ENCODE measurements at places on chromosomes 16 and 17.

- no peak for DNase-seq
These were observed 18.0 kb upstream of the CPSF4L start for GRCh38 chr17:73279704-73280103.

GRCh38 chr16:47949276-47949675 is 206.5 kb downstream of the ABCC12 start:
- no peak for DNase-seq

DNA sequence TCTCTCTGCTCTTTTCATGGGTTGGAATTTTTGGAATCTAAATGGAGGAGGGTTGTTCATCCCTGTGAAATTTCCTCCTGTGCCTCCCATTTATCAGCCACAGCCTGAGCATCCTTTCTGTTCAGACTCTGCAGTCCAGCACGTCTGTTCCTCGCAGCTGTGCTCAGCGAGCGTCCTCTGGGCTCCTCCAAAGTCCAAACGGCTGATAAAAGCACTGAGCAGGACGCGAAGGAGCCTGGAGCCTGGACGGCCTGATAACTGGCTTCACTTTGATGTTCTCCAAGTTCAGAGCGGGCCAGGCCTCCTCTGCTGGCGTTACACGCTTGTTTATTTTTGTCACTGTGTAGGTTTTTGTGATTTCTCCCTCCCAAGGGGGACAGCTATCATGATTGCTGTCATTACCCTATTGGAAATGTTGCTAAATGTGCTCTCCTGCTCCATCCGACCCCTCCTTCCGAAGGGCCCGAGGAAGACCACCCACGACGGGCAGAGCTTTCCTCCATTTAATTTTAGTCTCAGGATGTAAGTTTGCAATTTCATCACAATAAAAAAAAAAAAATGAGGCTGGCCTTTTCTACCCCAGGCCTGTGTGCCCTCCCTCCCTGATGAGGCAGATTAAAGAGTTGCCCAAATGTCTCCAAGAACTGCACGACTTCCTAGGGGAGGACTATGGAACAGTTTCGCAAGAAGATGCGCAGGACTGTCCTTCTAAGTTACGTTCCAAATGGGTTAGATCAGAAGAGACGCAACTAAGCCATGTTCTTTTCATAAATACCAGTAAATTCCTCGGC is 290.5 kb upstream of the FOXF1 start:
- DNase-seq: no peak

GRCh38 chr17:28552176-28552999 is at the start of gene UNC119:
Gene UNC119, minus strand, starts transcription at chr17:28552624. Its CDS starts 67 bp downstream, at chr17:28552557.
- peak; percentile 61 for DNase-seq

GRCh38 chr17:46194393-46195216 is 1.4 kb upstream of the KANSL1 start:
- DNase-seq: peak; percentile 67

- no peak for DNase-seq
These were observed 9.8 kb downstream of the EIF4A3 start for GRCh38 chr17:80137131-80137530.

DNA sequence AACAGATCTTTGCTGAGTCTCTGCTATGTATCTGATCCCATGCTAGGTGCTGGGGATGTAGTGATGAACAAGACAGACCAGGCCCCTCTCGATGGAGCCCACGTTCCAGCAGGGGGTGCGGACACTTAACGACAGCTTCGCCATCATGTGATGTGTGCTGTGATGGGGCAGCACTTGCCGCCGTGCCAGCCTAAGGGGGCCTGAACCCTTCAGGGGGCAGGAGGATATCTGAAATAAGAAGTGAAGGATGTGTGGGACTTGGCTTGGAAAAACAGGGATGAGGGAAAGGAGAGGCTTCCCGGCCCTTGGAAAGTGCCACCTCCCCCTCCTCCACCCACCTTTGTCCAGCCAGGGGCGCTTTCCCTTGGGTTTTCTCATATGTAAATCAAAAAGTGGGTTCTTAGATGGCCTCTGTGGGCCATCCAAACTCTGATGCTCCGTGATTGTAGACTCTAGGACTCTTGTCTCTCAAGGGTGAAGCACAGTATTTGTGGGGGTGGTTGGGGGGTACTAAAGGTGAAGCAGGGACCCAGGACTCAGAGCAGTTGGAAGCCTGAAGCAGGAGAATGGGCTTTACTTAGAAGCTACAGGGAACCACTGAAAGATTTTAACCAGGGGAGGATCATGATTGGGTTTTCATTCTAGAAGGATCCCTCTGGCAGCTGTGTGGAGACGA is 4.0 kb upstream of the DLX3 start:
- no peak for DNase-seq

GRCh38 chr17:66483906-66484305 is 181.5 kb downstream of the PRKCA start:
- no peak for DNase-seq

DNA sequence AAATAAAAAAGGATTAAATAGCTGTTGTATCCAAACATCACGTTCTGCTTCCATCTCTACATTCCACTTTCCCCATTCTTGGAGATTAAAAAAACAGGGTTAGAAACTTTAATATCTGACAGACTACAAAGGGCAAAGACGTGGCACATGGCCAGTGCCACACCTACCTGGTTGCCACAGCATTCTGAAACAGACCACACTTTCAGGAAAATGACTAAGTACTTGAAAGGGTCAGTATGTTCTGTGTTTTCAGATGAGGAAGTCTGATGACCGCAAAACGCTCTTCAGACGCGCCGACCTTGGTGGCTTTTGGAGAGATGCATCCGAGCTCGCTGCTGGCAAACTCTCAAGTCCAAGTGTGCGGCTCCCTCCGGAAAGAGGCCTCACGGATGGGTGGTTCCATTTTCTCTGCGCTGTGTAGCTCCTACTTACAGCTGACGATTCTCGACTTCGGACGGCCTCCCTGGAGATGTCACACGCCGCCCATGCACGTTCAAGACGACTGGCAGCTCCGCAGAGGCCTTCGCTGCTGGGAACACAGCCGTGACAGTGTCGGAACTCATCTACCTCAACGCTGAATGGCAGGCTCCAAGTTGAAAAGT is 15.5 kb downstream of the MAP1LC3B start:
- DNase-seq: peak; percentile 26

DNA sequence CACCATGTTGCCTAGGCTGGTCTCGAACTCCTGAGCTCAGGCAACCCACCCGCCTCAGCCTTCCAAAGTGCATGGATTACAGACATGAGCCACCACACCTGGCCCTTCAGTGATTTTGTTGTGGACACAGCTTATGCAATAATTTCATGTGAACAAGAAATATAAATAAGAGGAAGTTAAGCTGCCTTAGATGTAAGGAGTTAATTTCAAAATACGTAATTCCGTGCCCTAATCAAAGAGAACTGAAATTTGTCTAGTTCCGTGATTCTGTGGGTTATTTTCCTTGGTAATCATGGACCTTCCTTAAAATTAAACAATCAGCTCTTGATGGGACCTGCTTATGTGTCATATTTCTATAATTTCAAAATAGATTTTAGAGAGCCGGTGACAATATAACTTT is 11.9 kb downstream of the TVP23A start:
- DNase-seq: no peak

DNA sequence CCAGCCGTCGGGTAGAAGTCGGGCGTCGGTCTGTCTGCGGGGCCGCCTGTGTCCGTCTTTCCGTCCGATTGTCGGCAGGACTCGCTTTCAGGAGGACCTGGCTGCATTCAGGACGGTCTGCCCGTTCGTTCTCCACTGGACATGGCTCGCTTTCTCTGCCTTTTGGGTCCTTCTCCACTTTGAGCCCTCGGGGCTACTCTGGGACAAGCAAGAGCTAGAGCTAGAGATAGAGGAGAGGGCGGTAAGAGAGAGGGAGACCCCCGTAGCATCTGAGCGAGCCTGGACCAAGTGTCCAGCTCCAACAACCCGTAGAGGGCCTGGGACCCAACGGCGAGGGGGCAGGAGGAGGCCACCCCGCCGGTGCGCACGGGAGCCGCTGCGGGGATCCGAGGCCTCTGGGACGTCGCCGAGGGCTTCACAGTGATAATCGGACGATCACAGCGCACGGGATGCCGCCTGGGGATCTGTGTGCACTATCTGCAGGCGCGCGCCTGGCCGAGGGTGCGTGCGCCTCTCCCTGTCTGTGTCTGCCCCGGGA is 4.5 kb downstream of the TBX4 start:
- no peak for DNase-seq

DNA sequence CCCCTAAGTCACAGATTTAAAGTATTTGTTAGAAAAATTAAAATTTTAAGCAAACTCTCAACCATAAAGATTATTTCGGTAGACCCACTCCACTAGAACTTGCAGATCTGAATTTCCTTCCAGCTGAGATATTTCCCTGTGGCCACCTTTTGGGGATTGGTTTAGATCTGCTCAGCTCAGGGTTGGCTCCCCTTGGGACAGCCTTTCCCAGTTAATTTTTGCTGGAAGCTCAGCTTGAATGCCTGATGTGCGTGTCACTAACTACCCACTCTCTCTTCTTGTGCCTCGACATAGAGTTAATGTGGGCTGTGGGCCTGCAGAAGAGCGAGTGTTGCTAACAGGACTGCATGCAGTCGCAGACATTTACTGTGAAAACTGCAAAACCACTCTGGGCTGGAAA is 57.6 kb downstream of the YPEL2 start:
- no peak for DNase-seq

- DNase-seq: no peak
These were observed 2.3 kb downstream of the CCL4 start for GRCh38 chr17:36105781-36106492.

GRCh38 chr16:10655415-10655977 is 39.2 kb downstream of the TEKT5 start:
- no peak for DNase-seq

Measured in fibroblast of pulmonary artery (primary cell).